Ascending aorta (tissue), 2 donors: ENCODE measurements at places on chromosomes 1 and 21. TPM values are rescaled to one million over a fixed set of nuclear protein-coding genes. Genes with fewer than 3 reads are reported as not detected.

DNA sequence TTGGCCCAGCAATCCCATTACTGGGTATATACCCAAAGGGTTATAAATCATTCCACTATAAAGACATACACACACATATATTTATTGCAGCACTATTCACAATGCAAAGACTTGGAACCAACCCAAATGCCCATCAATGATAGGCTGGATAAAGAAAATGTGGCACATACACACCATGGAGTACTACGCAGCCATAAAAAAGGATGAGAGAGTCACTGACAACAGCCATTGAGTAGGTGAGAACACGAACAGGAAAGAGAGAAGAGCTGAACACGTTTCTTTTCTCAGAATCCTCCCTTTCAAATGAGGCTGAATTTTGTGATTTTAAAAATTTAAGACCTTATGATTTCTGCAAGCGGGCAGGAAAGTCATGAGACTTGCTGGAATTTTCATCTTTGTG lies 10.1 kb upstream of the RABGAP1L start:
- DNase-seq: no peak
- no peaks in the 10 kb centered on the region for H3K4me1 ChIP-seq
- H3K27ac ChIP-seq: no peak overlapping the region
- no peaks in the 10 kb centered on the region for H3K36me3 ChIP-seq
- H3K27me3 ChIP-seq: no peaks in the 10 kb centered on the region

GRCh38 chr1:43904660-43905551 lies 28.7 kb upstream of the ARTN start:
- no peaks in the 10 kb centered on the region for H3K36me3 ChIP-seq
- no peaks in the 10 kb centered on the region for H3K4me1 ChIP-seq
- no peak overlapping the region for H3K27ac ChIP-seq

The OR2L3 gene
- total RNA-seq: not detected

- H3K4me1 ChIP-seq: peaks cover 24% of the 10 kb centered on the region
- H3K36me3 ChIP-seq: no peaks in the 10 kb centered on the region
- H3K27ac ChIP-seq: no peak overlapping the region
- DNase-seq: no peak
- no peaks in the 10 kb centered on the region for H3K27me3 ChIP-seq
Observed at GRCh38 chr1:211333906-211334305, 7.3 kb downstream of the TRAF5 start.

DNA sequence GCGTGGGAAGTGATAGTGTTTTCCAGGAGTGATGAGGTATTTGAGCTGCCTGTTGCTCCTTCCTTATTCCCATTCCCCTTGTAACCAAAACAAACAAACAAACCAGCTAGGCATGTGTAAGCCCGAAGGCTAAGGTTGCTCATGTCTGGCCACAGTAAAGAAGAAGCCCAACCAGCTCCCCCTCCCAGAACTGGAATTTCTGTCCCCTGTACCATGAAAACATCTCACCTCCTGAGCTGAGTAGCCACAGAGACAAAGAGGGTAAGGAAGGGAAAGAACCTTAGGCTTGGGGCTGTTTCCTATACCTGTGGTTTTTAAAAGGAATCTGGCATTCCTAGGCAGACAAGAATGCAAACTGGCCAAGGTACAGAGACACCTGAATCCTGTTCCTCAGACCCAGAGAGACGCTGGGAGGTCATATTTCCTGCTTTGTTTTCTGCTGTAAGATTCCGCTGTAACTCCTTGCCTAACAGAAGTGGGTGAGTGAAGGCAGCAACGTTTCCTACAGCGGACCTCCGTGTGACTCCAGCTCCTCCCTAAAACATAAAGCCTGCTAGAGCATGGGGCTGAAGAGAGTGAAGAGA lies 41.7 kb upstream of the RAB4A start:
- H3K27me3 ChIP-seq: no peaks in the 10 kb centered on the region
- no peaks in the 10 kb centered on the region for H3K36me3 ChIP-seq
- no peak overlapping the region for H3K4me3 ChIP-seq
- peak overlapping the region; percentile 52 for H3K27ac ChIP-seq
- H3K4me1 ChIP-seq: peaks cover 9% of the 10 kb centered on the region
- DNase-seq: no peak

GRCh38 chr1:70205071-70205433 lies 327 bp downstream of the LRRC40 start:
- no peaks in the 10 kb centered on the region for H3K27me3 ChIP-seq
- H3K36me3 ChIP-seq: no peaks in the 10 kb centered on the region
- H3K4me3 ChIP-seq: peak overlapping the region; percentile 72
- no peaks in the 10 kb centered on the region for H3K4me1 ChIP-seq
- no peak for DNase-seq

- DNase-seq: no peak
- H3K4me1 ChIP-seq: no peaks in the 10 kb centered on the region
- no peak overlapping the region for H3K27ac ChIP-seq
- no peaks in the 10 kb centered on the region for H3K27me3 ChIP-seq
- H3K36me3 ChIP-seq: no peaks in the 10 kb centered on the region
Observed at GRCh38 chr1:3588395-3588794, 22.9 kb downstream of the MEGF6 start.

The LRRC39 gene
- not detected for total RNA-seq

- no peak overlapping the region for H3K27ac ChIP-seq
- no peak overlapping the region for H3K4me3 ChIP-seq
- no peaks in the 10 kb centered on the region for H3K27me3 ChIP-seq
- peaks cover 4% of the 10 kb centered on the region for H3K4me1 ChIP-seq
Observed at GRCh38 chr1:9505143-9505542, 34.1 kb upstream of the SLC25A33 start.

The CHRM3 gene
- total RNA-seq: 0.85 TPM

The EVA1C gene
- total RNA-seq: 147 TPM

The DISP1 gene
- 23.2 TPM for total RNA-seq

The KRTAP12-4 gene
- total RNA-seq: not detected

The LMX1A gene
- 1.7 TPM for total RNA-seq

The PLD5 gene
- 6.6 TPM for total RNA-seq

GRCh38 chr21:42319376-42319775 lies 4.2 kb upstream of the TFF3 start:
- H3K27ac ChIP-seq: no peak overlapping the region
- no peak overlapping the region for H3K4me3 ChIP-seq
- no peaks in the 10 kb centered on the region for H3K36me3 ChIP-seq
- DNase-seq: no peak
- no peaks in the 10 kb centered on the region for H3K27me3 ChIP-seq

DNA sequence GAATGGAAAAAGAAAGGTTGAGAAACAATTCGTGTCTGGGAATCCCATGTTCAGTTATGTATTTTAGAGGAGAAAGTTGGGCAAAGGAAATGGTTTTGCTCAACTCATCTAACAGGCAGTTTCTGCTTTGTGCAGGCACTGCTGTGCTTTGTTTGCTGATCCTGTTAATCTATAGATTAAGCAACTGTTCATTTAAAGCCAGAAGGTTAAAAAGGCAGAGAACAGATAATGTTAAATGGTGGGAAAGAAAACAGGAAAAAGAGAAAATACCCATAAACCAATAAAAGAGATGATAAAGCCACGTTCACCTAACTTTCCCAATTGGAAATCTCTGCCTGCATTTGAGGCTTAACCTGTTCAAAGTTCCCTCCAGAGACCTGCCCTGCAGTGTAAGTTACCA lies 70.0 kb downstream of the APP start:
- H3K4me3 ChIP-seq: no peak overlapping the region
- DNase-seq: no peak
- no peaks in the 10 kb centered on the region for H3K27me3 ChIP-seq
- H3K36me3 ChIP-seq: no peaks in the 10 kb centered on the region

DNA sequence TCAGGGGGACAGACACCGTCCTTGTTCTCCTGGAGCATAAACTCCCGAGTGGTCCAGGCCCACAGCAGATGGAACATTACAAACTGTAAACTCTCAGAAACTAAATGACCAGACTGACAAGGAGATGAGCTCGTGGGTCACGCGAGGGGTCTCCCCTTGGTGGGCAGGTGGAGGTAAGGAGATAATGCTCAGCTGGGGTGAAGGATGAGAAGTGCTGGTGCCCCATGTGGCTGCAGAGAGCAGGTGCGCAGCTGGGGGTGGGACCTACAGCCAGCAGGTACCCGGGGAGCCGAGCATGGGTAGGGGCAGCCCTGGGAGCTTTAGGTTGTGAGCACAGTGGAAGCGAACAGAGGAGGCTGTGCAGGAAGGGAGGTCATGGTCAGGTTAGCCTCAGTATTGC lies 40.1 kb downstream of the AJAP1 start:
- H3K27me3 ChIP-seq: no peaks in the 10 kb centered on the region
- H3K27ac ChIP-seq: no peak overlapping the region
- no peaks in the 10 kb centered on the region for H3K36me3 ChIP-seq
- DNase-seq: no peak
- H3K4me1 ChIP-seq: no peaks in the 10 kb centered on the region
- H3K4me3 ChIP-seq: no peak overlapping the region

DNA sequence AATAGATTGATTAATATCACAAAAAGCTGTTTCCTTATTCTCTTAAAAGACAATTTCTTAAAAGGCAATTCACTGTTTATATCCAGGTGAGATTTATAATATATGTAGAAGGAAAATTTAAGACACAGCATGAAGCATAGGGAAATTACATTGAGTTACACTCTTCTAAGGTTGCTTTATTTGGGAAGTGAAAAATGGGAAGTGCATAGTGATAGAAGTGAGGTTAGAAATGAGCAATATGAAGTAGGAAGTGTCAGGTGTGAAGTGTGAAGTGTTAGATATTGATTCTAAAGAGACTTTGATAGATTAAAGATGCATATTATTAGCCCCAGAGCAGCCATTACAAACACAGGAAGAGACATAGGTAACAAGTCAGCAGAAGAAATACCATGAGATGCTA lies 40.3 kb downstream of the FH start:
- H3K4me3 ChIP-seq: no peak overlapping the region
- H3K4me1 ChIP-seq: no peaks in the 10 kb centered on the region
- no peaks in the 10 kb centered on the region for H3K36me3 ChIP-seq
- no peak overlapping the region for H3K27ac ChIP-seq
- no peak for DNase-seq

DNA sequence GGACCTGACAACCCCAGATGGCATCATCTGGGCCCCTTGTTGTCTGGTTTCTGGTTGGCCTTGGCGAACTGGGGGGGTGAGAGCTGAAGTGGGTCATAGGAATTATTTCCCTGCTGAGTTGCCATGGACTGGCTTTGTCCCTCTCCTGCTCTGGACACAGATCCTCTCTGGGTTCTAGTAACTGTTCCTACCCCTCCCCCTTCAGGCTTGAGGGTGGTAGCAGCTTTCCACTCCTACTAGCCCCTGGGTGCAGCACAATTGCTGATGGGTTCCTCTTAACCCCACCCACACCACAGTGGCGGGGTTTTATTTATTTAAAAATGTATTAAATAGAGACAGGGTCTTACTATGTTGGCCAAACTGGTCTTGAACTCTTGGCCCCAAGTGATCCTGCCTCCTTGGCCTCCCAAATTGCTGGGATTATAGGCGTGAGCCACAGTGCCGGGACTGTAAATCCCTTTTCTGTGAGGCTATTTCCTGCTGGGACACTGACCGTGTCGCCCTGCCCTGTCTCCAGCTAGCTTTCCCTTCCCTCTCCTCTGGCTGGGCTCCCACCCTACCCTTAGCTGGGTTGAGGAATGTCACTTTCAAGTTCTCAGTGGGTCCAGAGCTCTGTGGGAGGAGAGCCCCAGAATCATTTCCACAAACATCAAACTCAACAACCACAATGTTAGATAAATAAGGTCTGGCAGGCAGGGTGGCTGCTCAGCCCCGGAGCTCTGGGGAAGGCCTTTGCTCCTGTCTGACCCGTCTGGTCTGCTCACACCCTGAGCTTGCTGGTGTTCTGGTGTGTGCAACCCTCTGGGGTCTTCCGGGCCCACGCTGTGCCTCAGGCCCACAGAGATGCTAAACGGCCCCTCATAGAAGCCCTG lies 112.7 kb upstream of the WNT4 start:
- no peak overlapping the region for H3K27ac ChIP-seq
- H3K36me3 ChIP-seq: no peaks in the 10 kb centered on the region
- H3K27me3 ChIP-seq: no peaks in the 10 kb centered on the region
